ENCODE measurements at places on chromosomes 4 and X.

DNA sequence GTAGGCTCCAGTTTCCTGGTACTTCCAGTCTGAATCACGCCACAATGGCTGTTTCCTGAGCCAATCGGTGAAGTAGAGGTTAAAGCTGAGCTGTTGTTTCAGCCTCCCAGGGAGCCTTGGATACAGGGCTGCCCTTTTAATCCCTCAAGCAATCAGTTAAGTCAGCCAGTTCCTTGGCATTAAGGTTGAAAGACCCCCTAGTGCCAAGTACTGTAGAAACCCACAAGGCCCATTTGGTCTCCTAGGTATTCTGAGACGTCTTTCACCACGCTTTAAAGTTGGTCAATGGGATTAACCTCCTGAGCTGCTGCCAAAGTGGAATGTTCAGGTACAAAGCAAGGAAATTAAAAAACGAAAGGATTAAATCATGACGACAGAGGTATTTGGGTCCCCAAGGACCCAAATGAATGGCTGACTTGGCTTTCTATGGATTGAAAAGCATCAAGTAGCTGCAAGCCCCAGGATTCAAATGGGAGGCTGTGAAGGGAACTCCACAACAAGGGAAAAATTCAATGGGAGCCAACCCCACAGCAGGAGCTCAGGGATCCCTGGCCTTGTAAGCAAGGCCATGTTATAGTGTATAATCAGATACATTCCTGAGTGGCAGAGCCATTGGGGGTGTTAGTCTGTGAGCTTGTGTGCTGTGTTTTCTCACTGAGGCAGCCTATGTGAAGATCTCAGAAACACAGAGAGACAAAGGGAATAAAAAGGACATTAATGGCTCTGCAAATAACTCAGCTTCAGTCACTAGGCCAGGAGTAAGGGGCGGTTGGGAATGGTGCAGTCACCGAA, 86.0 kb downstream of the ATG4A start:
- DNase-seq: no peak

DNA sequence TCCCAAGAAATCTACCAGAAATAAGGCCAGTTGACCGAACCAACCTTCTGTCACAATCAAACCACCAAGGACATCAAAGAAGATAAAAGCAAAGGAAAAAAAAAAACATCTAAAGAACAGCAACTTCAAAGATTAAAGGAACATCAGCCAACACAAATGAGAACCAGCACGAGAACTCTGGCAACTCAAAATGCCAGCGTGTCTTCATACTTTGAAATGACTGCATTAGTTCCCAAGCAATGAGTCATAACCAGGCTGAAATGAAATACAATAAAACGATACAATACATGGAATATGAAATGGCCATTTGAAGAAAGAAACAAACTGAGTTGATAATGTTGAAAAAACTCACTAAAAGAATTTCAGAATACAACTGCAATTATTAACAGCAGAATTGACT, 611.6 kb upstream of the GRIA3 start:
- no peak for DNase-seq

- DNase-seq: peak; percentile 79
Observed at GRCh38 chrX:1521459-1521956, 15.5 kb downstream of the P2RY8 start.

- DNase-seq: no peak
Observed at GRCh38 chr4:119550857-119551532, 77.6 kb downstream of the PDE5A start.

DNA sequence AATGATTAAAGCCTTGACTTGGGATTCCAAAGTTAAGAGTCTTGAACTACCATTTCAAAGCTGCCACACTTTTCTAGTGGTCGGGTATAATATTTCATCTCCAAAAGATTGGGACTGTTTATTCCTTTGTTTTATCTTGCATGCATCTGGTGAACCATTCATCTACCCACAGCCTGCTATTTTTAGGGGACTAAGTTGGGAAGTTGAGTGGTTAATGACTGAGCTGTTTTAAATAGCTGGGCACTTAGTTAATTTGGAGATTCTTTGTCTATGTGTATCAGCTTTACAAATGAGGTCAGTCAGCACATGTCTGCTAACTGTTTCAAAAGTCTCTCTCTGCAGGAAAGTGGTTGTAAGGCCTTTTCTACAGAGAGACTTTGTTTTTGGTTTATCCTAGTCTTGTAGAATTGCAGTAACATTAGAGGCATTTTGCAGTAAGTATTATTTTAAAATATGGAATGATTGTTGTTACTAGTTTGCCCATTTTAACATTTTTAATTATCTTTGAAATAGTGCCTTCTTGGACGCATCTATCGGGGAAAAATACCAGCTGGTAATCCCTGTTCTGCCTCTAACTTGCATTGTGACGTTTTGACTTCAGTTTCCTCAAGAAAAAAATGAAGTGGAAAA, 8.2 kb downstream of the BMP2K start:
- no peak for DNase-seq

GRCh38 chr4:113587640-113588275, 173.8 kb downstream of the CAMK2D start:
- DNase-seq: no peak

- no peak for DNase-seq
Observed at GRCh38 chr4:86441175-86441936, 81.5 kb upstream of the MAPK10 start.

All from CD4-positive, alpha-beta T cell treated with Interleukin-21 for 1 hour (primary cell).